ENCODE measurements at places on chromosomes 4 and X.

DNA sequence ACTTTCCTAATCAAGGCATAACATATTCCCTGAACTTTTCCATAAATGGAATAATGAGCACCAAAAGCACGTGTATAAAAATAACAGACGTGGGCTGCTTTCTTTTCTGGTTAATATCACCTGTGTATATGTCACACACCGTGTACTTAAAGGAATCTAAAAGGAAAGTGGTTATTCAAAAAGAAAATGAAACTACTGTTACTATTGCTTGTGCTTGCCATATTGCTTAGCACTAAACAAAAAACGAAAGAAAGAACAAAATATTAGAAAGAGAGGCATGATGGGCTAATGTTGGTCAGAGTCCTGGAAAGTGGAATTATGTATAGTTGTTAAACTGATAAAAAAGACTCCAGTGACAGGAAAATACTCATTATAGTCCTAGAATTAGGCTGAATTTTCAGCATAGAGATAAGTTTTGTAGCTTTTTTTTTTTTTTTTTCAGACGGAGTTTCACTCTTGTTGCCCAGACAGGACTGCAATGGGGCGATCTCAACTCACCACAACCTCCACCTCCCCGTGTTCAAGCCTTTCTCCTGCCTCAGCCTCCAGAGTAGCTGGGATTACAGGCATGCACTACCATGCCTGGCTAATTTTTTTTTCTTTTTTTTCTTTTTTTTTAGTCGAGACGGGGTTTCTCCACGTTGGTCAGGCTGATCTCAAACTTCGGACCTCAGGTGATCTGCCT, 123.2 kb downstream of the PABPC4L start:
- DNase-seq = no peak

DNA sequence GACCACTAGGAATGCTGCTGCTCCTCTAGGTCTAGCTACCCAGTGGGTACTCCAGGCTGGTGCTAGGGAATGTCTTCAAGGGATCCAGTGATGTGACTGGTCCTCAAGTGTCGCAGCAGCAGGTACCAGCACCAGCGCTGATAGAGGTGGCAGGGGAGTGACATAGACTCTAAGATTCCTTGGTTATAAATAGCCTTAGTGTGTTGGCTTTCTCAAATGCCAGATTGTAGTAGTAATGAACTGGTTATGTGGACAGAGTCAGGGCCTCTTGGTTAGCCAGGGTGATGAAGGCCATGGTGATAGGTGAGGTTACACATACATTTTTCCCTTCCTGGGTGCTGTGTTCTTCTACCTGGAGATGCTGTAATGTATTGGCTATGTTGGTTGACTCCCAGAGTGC, 38.3 kb downstream of the DCLK2 start:
- no peak for DNase-seq

GRCh38 chr4:156970501-156971164, 966 bp downstream of the PDGFC start:
- DNase-seq = no peak

DNA sequence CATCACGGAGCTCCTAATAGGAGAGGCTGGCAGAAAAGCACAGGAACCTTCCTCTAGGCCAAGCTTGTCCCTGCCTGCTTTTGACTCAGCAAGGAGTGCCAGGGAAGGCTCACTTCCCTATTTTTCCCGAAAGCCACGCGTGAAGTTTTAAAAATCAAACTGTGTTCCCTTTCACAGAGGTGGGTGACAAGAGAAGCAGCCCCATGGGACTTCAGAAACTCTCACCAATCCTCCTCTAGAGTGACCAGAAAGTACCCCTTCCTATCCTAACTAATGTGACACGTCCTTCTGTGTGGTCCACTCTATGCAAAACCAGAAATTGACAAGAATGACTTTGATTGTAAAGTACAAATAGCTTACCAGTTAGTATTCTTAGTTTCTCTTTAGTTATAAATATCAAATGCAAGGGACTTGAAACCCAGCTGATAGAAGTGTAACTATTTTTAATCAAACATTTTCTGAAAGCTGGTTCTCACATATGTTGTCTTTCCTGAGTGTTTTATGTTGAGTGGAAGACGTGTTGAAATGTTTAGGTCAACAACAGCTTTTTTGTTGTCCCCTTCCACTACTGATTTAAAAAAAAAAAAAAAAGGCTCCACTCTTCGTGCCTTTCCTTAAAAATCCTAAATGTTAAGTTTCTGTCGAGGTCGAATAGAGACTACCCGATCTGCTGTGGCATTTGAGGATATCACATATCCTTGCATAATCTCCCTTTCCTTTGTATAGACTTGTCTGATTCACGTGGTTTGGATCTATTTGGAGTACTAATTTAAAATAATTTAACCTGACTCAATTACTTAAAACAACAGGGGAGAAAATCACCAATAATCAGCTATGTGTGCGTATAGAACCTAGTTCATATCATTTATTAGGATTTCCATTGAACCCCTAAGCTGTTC, 42.1 kb downstream of the NFKB1 start:
- DNase-seq = no peak

GRCh38 chrX:19670854-19671620, 155.7 kb upstream of the MAP3K15 start:
- DNase-seq = no peak

- no peak for DNase-seq
Measured at GRCh38 chrX:1609762-1610161, 5.1 kb upstream of the ASMT start.

- DNase-seq = no peak
Measured at GRCh38 chr4:128516301-128516969, 228.8 kb upstream of the PGRMC2 start.

DNA sequence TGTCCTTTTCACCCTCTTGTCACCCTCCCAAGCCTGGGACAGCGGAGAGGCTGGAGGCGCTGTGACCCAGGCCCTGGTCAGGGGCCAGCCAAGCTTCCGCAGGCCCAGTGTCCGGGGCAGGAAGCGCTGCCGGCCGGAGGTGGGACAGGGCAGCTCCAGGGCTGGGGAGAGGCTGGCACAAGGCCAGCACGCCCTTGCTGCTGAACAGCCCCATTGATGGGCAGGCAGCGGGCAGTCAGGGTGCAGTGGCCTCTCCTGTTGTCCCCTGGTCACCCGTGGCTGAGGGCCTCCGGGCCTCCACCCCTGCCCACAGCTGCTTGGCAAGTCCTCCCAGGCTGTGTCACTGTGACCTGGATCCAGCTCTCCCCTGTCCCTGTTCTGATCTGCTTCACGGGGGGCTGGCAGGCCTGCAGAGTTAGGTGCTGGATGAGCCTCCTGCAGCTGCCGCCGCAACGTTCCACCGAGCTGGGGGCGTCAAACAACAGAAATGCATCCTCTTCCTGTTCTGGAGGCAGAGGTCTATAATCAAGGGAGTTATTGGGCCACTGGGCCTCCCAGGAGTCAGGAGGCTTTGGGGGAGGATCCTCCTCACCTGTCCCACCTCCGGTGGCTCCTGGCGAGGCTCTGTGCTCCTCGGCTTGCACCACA, 107.9 kb downstream of the PSAPL1 start:
- no peak for DNase-seq

DNA sequence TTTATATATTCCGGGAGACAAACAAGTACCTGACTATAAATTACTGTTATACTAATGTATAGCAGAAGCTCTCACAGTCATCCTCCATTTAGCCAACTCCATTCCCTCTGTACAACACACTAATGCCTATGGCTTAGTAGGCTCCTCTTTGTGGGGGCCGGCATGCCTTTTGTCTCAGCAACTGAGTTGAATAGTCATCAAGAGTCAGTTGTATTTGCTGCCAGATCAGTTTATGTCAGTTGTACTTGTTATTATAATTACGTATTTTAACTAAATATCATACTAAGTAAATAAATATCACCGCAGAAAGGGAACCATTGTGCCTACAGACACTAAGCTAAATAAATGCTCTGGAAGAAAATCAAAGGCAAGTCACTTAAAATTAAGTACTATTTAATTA, 9.9 kb downstream of the PRMT9 start:
- no peak for DNase-seq

DNA sequence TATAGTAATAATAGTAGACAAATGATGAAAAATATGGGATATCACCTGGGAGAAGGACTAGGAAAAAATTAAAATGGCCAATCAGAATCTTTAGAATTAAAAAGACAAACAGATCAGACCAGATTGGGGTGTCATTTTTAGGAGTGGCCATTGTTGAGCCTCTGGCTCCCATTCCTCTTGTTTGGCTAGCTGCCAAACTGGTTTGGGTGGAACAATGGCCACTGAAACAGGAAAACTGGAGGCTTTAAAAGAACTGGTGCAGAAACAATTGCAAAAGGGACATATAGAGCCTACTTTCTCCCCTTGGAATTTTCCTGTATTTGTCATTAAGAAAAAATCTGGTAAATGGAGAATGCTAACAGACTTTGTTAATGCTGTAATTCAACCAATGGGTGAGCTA, 294.8 kb upstream of the DKK2 start:
- no peak for DNase-seq

- no peak for DNase-seq
Measured at GRCh38 chrX:71183341-71183740, 38.7 kb downstream of the NLGN3 start.

DNA sequence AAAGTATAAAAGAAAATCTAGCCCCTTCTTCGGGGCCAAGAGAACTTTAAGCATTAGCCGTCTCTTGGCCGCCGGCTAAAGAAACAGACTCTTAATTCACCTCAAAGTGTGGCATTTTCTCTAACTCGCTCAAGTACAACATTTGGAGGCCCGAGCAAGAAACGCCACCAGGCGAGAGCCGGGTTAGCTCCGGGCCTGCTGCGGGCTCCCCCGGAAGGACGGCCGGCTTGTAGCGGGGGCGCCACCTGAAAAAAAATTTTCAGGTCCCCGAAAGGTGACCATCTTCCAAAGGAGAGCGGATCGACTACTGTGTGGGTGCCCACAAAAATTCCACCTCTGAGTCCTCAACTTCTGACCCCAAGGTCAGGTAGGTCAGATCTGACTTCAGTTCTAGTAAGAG, 156.0 kb downstream of the DEFB131A start:
- DNase-seq = no peak

- DNase-seq = no peak
Measured at GRCh38 chr4:182973511-182973911, 56.3 kb upstream of the DCTD start.

DNA sequence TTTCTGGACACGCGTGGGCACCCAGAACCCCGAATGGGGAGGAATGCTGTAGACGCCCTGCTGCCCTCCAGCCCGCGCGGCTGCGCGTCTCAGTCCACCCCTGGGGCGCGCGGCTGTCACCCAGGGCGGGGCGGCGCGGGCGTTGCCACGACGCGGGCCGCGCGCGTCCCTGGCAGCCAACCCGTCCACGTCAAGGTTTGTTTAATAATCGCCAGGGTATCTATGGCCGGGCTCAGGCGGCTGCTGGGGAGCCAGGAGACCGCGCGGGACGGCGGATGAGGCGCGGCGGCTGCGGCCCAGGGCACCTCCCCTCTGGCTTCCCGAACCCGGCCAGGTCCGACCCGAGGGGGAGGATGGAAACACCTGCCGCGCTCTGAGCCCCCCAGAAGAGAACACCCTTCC, at the start of gene SPATA18:
TSS of gene SPATA18 (plus strand) at position 92 of the 402 bp plus-strand sequence. CDS start 401 bp downstream, outside the sequence.
- no peak for DNase-seq

DNA sequence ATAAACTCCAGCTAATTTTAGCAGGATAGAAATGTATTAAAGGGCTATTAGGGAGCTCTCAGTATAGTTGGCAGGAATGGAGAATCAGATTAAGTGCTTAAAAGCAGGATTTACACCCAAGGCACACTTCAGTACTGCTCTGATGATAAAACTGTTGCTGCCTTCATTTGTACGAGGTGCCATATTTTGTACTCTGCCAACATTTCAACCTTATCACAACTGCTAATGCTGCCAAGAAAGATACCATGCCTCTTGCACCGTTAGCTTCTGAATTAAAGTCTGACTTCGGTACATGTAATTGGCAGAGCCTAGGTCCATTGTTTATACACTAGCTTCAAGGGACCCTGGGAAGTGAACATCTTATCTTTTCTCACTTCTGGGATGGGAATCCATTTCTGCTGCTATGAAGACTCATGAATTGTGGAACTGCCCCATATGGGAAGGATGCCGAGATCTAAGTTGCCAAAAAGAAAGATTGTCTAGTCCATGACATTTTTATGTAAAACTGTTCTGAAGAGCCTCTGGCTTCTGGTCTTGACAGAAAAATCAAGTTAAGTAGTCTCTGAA, 624.0 kb upstream of the IGFBP7 start:
- no peak for DNase-seq

- DNase-seq = no peak
Measured at GRCh38 chr4:8319731-8320385, 50.3 kb downstream of the HTRA3 start.

DNA sequence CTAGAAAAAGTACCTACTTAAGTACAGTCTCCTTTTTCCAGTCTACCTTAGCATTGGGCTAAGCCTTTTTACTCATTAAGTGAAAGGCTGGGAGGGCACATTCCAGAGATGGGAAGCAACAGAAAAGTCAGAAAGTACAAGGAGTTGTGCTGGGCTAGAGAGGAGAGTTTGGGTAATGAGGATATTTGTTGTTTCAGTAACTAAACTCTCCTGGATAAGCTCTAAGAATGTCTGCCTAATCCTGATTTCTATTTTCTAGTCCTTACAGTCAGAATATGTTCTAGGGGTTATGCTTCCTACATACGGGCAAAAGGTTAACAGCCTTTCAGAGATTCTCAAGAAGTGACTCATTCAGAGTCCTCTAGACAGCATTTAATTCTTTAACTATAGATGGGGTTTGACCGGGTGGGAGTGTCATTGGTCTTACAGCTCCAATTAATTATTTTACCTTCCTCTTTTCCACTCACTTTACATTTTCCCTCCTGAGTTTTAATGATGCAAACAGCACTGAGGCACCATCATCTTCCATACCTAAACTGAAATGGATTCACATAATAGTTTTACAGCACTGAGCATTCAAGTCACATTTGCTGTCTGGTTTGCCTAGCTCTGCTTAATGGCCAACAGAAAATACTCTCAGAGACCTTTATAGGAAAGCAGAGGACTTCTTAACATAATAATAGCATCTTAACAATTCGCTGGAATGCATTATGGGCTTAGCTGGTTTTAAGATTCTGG, 42.9 kb downstream of the USP26 start:
- no peak for DNase-seq

- no peak for DNase-seq
Measured at GRCh38 chr4:124590480-124590879, 122.1 kb downstream of the ANKRD50 start.

GRCh38 chr4:1565598-1566295, 118.4 kb downstream of the FAM53A start:
- DNase-seq = no peak

GRCh38 chr4:130851932-130852331, 1756.0 kb downstream of the C4orf33 start:
- DNase-seq = no peak

All from stimulated activated CD4-positive, alpha-beta T cell treated with anti-CD3 and anti-CD28 coated beads, Interleukin-1b, Interleukin-23, amount 100 ng/mL, for 1 hour (primary cell).